ENCODE measurements at places on chromosomes 4 and X.
A peak's percentile ranks its signal among the peaks of the same experiment; 100 is the strongest.

DNA sequence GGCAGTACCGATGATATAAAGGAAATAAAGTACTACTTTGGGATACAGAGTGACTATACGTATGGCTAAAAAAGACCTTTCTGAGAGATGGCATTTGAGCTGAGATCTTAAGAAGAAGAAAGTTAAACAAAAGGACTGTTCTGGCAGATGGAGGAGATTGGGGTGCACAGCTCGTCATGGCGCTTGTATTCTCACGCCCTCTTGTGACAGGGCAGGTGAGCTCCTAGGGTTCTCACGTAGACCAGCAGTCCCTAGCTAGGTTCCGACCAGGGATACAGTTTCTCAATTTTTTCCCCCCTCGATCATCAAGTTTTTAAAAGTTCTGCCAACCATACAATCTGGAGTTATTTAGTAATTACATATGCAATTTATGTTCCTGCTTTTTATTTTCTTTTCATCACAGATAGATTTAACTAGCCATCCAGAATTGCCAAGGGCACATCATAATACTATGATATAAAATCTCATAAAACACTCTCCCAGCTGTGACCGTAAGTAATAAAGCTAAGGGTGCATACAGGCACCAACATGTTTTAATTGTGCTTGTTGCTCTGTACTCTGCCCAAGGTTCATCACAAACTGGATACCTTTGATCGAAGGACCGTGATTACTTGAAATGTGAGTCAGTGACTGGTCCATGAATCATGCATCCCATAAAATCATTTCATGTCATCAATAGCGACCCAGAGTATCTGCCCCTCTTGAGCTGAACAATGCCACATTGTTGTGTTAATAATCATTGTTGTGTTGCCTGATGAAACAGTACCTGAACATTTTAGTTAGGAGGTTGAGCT, 69.4 kb upstream of the ZNF518B start:
- DNase-seq: no peak

DNA sequence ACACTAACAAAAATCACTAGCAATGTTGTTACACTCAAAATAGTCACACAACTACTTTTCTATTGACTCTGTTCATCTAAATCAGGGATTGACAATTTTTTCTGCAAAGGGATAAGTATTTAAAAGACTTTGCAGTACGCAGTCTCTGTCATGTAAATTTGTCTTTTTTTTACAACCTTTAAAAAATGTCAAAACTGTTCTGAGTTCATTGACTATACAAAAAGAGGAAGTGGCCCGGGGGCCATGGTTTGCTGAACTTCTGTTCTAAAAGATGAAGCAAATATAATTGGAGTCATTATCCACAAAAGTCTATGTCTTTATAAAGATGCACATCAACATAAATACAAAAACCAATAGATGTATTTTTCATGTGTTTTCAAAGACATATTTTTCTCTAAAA, 1310.3 kb downstream of the RPA4 start:
- no peak for DNase-seq

GRCh38 chrX:120791013-120791643, 84.5 kb downstream of the CT47B1 start:
- peak; percentile 39 for DNase-seq

DNA sequence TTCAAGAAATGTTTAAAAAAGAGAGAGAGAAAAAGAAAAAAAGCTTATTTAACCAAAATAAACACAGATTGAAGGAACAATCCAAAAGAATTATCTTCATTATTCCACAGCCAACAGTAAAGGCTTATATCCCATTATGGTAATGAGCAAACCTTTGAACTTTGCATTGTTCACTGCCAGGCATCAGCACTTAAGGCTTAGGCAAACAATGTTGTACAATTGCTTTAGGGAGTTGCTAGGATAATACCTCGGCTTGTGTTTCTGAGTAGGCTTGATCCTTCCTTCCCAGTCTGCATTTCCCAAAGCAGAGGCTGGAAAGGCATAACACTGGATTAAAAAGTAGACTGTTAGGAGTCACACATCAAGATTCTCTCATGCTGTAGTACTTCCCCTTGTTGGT, 352.7 kb upstream of the IGFBP7 start:
- DNase-seq: no peak

GRCh38 chr4:155496294-155496626, 119.5 kb upstream of the MAP9 start:
- no peak for DNase-seq

GRCh38 chrX:51899741-51900140, 6.3 kb downstream of the MAGED1 start:
- no peak for DNase-seq

- DNase-seq: no peak
Observed at GRCh38 chr4:17134565-17134964, 236.1 kb upstream of the LDB2 start.

DNA sequence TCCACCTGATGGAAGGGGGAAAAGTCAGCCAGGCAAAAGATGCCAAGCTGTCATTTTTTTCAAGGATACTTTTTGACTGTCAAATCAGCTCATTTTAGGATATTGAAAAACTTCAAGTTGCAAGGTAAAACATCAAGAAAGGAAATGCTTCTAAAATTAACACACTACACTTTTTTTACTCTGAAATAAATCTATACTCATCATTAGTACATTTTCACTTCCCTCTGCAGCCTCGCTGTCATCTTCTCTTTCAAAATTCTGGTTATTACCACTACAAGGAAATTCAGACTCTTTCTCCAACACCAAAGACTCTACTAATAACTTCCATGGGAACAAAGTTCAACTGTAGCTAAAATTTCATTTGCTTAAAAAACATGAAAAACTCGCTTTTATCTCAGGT, 41.6 kb downstream of the APBB2 start:
- DNase-seq: peak; percentile 59

- DNase-seq: no peak
Observed at GRCh38 chr4:65021737-65022136, 612.5 kb upstream of the TECRL start.

DNA sequence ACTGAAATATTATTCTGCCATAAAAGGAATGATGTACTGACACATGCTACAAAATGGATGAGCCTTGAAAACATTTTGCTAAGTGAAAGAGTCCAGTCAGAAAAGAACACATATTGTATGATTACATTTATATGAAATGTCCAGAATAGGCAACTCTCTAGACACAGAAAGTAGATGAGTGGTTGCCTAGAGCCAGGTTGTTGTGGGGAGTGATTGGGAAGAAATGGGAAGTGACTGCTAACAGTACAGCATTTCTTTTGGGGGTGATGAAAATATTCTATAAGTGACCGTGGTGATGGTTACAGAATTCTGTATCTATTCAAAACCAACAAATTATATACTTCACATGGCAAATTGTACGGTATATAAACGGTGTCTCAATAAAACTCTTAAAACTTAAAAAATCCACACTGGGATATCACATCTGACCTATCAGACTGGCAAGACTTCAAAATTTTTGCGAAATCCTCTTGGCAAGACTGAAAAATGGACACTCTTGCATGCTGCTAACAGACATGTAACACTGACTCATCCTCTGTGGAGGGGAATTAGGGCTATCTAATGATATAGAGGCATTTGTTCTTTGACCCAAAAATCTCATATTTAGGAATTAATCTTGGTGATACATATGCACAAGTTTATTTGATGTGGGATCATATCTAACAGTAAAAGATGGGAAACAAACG, 71.8 kb downstream of the FAM13A start:
- peak; percentile 45 for DNase-seq

- no peak for DNase-seq
Observed at GRCh38 chr4:88524171-88524570, 595 bp upstream of the PYURF start.

GRCh38 chr4:60744767-60745166, 455.4 kb upstream of the ADGRL3 start:
- no peak for DNase-seq

- DNase-seq: no peak
Observed at GRCh38 chrX:155009994-155010472, 12.5 kb downstream of the F8 start.

GRCh38 chr4:4599481-4600275, 57.8 kb upstream of the STX18 start:
- DNase-seq: no peak

- no peak for DNase-seq
Observed at GRCh38 chr4:120749445-120750151, 172.9 kb downstream of the PRDM5 start.

DNA sequence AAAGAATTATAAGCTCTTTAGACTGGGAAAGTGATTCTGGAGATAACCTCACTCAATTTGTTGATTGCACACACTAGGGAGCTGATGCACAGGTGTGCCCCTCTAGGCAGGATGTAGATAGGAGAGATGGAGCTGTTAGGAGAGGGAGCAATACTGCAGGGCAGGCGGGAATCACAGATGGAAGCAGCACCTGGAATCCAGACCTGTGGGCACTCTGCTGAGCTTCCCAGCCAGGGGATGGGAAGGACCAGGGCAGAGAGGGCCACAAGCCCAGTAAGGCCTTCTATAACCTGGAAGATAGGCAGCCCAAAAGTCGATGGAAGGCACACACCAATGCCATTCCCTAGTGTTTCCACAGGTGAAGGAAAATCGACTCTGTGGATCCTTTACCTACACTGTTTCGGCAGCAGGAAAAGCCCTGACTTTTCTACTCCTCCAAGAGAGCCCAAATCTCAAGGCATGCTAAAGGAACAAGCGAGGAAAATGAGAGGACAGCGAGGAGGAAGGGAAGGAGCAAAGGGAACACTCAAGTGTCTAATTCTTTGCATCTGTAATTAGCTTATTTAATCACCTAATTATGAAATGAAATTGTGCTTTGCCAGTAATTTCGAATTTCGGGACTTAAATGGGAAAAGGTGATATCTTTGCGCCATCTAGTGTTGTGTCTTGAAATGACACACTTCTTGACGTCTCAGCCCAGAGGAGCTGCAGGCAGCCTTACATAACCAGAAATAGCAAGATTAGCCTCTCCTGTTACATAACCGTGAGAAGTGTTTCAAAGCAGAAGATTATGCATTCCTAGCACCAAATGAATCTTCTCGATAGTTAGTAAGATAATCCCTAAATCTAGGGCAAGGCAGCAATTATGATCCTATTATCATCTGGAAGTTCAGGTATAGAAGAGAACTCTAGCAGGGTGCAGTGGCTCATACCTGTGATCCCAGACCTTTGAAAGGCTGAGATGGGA, 31.0 kb upstream of the TLR3 start:
- DNase-seq: peak; percentile 69

DNA sequence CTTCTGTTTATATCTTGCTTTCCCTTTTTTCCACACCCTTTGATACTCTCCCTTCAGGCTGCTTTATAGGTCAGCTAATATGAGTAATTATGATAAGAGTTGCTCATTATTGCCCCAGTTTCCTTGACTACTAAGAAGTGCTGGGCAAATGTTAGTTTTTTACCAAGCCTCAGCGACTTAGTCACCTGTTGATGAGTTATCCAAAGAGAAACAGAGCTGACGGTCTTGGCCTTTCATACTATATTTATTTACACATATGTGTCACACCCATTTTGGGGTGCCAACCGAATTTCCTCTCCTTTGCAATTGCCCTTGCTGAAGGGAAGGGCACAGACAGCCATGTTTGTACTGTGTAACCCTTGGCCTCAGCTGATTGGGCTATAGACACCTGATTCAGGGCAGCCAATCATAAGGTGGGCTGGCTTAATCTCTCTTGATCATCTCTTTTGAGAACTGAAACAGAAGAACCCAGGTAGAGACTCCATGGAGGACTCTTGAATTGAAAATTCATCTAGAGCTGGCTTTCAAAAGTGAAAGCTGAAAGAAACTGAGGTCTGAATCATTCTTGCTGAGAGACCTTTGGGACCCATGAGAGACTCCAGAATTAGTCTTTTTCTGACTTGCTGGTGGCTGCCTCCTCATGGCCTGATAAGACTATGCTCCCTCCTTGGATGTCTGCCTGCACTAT, 111.7 kb upstream of the RPS6KA3 start:
- DNase-seq: peak; percentile 33
